ENCODE measurements at places on chromosomes 2 and 18. TPM values are rescaled to one million over a fixed set of nuclear protein-coding genes. Genes with fewer than 3 reads are reported as not detected.

Gene FLACC1
- total RNA-seq, result not detected

Gene MROH2A
- total RNA-seq, result 0.10 TPM

Gene RTP5
- not detected for total RNA-seq

Gene GKN1
- total RNA-seq, result 0.73 TPM

Gene LBX2
- total RNA-seq, result 4.0 TPM
